ENCODE measurements at places on chromosomes 11 and 22. TPM values are rescaled to one million over a fixed set of nuclear protein-coding genes. Genes with fewer than 3 reads are reported as not detected.

GRCh38 chr11:115905341-115906000 lies 401.3 kb upstream of the CADM1 start:
- no peak for DNase-seq

- no peak for DNase-seq
Observed at GRCh38 chr22:36858966-36859365, 1.8 kb upstream of the NCF4 start.

DNA sequence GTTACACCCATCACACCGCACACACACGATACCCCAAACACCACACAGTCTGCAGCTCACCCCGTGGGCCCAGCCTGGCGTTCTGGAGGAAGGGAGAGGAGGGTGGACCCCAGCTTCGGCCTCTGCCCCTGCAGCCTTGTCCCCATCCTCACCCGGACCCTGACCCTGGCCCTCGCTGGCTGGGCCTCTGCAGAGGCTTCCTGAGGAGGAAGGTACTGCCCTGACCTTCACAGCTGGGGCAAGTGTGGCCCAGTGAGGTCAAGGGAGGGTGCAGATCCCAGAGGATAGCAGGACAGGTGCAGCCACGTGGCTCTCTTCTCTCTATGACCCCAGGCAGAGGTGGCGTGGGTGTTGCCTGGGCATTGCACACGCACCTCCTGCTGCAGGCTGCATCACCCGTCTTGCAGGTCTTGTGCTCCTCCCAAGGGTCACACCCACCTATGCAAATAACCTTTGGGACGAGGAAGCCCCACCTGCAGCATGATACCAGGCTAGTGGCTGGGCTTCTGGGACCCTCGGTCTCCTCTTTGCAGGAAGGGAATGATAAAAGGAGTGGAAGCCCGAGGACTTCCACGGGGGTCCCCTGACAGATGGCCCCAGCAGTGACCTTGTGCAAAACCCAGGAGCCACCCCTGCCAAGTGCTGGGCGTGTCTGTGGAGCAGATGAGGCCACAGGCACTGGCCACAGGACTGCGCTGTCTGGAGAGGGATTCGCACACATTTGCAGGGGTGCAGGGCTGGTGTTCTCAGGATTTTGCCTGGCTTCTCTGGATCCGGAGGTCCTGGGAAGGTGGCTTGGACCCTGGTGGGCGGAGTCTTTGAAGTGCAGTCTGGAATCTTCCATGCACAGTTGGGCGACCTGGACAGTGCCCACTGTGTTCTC lies 1241.5 kb downstream of the BRD1 start:
- DNase-seq: no peak

GRCh38 chr22:49400941-49401598 lies 426.6 kb downstream of the BRD1 start:
- peak; percentile 7 for DNase-seq

- DNase-seq: no peak
Observed at GRCh38 chr22:24059121-24059520, 48.0 kb downstream of the CABIN1 start.

Gene BIRC3
- 14.8 TPM for total RNA-seq

GRCh38 chr11:115497303-115497702 lies 6.9 kb downstream of the CADM1 start:
- DNase-seq: no peak

Gene SYTL2
- 168 TPM for total RNA-seq

DNA sequence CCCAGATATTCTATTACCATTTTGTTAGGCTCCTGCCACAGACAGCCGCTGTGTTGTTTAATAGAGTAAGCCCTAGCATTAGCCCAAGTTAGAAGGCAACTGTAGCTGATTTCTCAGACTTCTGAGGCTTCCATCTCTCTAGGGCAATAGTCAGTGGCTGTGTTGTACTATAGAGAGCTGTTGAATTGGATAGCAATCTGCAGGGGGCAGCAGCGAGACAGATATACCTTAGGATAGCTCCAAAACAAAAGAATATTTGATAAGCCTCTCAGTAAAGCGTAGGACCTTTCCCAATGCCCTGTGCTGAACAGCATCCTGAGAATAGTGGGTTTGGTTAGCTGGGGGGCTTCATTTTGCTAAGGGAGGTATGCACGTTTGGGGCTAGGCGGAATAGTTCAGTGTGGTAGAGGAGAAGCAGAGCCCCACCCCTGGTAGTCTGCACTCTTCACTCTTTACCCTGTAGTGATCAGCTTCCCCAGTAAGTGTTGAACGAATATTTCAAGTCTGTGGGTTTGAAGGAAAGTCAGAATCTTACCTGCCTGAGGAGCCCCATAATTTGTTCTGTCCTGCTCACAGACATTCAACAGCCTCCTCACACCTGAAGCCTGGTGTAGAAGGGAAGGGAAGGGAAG lies 515.1 kb downstream of the INSC start:
- peak; percentile 65 for DNase-seq

DNA sequence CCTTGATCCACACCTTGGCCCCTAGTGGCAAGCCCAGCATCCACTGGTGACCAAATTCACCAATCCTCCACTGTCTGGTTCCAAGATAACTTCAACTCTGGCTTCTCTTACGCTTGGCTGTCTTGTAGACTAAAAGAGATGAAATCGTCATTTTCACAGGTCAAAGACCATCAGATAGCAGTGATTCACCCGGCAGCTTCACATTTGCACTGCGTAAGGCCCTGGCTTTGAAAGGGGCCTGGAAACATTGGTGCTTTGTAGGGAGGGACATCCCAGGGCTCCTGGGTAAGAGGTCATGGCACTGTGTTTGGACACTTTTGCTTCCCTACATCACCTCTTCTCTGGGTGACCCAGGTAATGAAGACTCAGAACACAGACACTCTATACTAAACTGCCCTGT lies 30.1 kb upstream of the FADD start:
- no peak for DNase-seq

DNA sequence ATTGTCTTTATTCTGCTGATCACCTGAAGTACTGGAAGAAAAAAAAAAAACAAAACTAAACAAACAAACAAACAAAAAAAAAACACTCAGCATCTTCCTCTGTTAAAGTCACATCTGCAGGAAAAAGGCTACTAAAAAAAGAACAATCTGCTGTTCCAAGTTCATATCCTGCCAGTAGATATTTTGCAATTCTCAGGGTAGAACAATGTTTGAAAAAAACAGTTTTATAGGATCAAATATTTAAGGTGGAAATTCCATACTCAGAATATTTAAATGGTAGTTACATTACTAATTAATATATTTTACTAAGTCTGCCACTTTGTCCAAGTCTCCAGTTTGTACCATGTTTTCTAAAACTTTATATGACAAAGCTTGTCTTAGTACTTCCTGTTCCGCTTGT lies 175.2 kb downstream of the SBF2 start:
- no peak for DNase-seq

Gene PIH1D2
- total RNA-seq: 1.0 TPM

Gene ST14
- 604 TPM for total RNA-seq

- no peak for DNase-seq
Observed at GRCh38 chr22:32901925-32902324, 100.4 kb downstream of the TIMP3 start.

Gene KRTAP5-9
- total RNA-seq: 0.52 TPM

GRCh38 chr22:25281675-25282345 lies 62.4 kb downstream of the CRYBB2 start:
- DNase-seq: no peak

GRCh38 chr11:76837696-76838677 lies 22.7 kb upstream of the ACER3 start:
- DNase-seq: peak; percentile 25

Gene TSG101
- total RNA-seq: 54.0 TPM

DNA sequence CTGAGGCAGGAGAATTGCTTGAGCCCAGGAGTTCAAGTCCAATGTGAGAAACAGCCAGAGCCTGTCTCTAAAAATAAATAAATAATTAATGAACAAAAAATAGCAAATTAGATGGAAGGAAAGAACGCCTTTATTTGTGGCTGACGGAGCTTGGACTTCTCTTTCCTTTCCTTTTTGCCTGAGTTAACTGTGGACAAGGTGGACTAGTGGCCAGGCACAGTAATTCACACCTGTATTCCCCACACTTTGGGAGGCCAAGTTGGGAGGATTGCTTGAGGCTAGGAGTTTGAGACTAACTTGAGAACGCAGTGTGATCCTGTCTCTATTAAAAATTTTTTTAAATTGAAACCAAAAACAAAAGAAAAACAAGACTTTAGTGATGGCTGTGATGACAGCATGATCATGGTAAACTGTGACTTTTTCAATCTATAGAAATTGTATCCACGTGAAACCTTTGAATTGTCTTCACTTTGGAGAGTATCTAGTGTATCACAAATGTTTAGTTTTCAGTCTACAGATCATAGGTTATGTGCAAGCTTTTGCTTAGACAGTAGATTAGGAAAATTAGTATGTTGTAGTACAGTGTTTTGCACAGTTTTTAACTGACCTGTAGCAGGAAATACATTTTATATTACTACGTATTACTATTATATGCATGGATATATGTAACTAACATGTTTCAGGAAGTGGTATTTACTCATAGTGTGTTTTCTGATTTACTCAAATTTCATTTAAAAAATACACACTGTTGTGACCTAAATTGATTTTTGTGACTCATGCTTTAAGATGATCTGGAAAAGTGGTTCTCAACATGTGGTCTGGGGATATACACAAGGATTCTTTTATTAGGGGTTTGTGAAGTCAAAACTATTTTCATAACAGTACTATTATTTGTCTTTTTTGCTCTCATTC lies 42.1 kb downstream of the KDM2A start:
- DNase-seq: no peak

GRCh38 chr11:61666684-61667297 lies 13.4 kb upstream of the DAGLA start:
- no peak for DNase-seq

DNA sequence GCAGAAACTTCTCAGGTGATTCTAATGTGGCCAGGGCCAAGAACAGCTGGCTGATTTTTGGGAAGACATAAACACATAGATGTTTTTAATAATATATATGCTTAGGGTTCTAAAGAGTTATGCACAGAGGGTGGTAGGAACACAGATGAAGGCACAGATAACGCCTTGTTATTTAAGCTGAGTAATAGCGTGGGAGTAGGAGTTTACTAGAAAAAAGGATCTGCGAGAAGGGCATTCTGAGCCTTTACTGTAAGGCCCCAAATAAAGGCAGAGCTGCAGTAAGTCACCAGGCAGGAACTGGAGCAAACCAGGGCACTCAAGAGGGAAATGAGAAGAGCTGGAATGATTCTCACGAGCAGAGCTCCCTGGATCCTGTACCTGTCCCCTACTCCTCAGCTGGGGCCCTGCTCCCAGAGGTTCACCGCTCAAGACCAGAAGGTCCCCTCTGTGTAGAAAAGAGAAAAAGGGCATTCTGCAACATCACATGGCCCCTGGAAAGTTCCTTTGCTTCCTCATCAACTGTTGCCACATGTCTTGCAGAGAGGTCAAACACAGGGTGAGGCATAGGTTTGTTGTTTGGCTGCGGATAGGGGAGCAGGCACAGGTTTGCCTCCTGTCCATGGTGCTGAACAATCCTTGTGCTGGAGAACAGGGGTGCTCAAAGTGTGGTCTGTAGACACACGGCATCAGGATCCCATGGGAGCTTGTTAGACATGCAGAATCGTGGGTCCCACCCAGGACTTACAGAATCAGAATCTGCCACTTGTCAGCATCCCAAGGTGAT lies 125.7 kb downstream of the TENM4 start:
- no peak for DNase-seq

Gene LRRC55
- total RNA-seq: 0.10 TPM

DNA sequence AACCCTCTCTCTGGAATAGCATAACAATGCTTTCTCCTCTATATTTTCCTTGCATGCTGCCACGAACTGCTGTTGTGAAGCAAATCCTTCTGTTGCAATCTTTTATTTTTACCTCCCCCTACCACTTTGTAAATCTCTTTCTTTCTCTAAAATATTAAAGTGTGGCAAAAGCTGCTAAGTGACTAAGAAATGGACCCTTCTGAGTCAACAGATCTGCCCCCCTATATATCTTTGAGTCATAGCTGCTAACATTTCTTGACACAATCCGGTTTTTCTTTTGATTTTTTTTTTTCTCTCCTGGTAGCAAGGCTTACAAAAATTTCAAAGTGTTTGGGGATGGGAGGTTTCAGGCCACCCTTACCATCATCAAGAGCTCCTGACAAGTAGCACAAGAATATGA lies 39.0 kb upstream of the KIRREL3 start:
- DNase-seq: no peak

- DNase-seq: no peak
Observed at GRCh38 chr11:26778000-26778757, 56.3 kb upstream of the SLC5A12 start.

DNA sequence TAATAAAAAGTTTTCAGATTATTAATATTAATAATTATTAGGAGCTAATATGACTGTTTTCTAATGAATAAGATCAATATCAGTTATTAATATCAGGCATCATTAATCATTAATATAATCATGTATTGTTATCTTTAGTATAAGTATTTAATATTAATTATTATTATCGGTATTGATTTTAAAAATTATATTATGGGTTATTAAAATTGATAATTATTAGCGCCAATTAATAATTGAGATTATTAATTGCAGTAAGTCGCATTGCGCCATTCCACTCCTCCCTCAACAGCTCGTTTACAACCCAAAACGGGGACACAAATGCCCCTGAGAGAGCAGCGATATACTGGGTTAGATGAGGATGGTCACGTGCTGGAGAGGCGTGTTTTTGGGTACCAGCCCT lies 20.2 kb downstream of the XNDC1N start:
- no peak for DNase-seq

- no peak for DNase-seq
Observed at GRCh38 chr11:43845816-43846215, 34.8 kb upstream of the ALKBH3 start.
